D721Med (cell line): ENCODE measurements at places on chromosomes 3 and 15.

GRCh38 chr3:99823723-99824711 lies 6.4 kb downstream of the CMSS1 start:
- DNase-seq = no peak

- no peak for DNase-seq
Measured at GRCh38 chr3:186946756-186947375, 16.5 kb downstream of the ST6GAL1 start.

- DNase-seq = no peak
Measured at GRCh38 chr3:5344707-5345106, 157.2 kb downstream of the EDEM1 start.

DNA sequence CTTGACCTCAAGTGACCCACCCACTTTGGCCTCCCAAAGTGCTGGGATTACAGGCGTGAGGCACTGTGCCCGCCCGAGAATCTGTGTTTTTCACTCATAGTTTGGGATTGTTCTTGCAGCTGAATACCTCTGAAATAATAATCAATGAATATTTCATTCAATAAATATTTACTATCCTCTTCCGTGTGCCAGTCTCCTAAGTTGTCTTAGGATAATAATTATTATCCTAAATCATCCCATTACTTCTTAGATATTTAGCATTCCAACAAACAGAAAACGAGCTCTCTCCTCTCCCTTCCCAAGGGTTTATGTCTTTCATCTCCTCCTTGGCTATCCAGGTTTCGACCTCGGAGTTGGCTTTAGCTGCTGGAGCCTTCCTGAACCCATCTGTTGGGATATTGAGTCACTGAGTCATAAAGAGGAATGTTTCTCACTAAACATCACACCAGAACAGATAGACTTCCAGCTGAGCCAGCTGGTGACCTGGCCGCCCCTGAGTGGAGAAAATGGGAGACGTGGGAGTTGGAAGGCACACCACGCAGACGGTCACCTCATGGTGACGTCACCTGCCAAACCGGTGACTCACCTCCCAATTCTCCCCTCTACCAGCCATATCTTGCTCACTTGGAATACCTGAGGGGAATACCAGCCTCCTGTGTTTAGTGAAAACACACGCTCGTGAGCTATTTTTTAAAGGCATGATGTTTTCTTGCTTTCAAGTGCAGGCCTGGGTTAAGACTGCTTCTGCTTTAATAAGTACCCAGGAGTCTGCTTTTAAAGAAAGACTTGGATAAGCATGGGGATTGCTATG lies 43.9 kb downstream of the BHLHE40 start:
- DNase-seq = no peak

GRCh38 chr3:2029559-2029958 lies 69.1 kb upstream of the CNTN4 start:
- no peak for DNase-seq

GRCh38 chr3:193665370-193665989 lies 72.5 kb downstream of the OPA1 start:
- no peak for DNase-seq

DNA sequence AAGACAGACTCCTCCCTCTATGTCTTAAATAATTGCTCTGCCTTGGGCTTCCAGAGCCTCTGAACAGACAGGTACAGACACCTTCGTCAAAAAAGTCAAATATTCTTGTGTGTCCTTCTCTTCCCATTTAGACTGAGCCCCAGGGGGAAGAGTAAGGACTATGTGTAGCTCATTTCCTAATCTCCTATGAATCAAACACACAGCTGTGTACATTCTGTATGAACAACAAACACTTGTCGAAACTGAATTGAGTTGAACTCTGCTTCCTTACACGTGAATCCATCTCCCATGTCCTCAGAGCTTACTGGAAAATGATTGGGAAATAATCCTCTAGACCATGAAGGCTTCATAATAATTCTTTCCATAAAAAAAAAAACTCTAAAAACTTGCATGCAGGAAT lies 80.8 kb downstream of the MOBP start:
- DNase-seq = no peak

GRCh38 chr3:61724801-61725200 lies 163.4 kb downstream of the PTPRG start:
- DNase-seq = no peak

DNA sequence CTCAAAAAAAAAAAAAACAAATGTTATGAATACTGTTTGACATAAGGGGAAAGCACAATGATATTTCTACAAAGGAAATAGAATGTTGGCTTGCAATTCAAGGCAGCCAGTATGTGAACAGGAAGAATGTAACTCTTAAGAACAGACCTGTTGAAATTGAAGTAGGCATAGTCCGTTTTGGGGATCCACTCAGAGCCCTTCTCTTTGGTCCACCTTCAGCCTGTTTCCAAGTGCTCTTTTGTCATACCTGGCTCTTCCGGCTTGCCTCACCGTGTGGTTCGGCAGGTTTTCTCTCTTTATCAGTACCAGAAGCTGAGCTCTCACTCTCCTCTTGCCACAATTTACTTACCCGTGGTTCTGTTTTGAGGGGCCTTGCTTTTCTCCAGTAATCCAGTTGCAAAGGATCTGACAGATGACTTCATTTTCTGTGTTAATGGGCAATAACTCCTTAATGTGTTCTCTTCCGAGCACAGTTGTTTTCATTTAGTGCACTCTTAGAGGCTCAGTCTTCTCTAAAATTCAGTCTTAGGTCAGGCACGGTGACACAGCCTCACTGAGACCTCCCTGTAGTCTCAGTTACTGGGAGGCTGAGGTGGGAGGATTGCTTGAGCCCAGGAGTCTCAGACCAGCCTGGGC lies 6.7 kb downstream of the ABHD17C start:
- no peak for DNase-seq

GRCh38 chr3:108051005-108051404 lies 39.8 kb downstream of the CD47 start:
- no peak for DNase-seq

- no peak for DNase-seq
Measured at GRCh38 chr3:137714551-137714950, 49.6 kb upstream of the SOX14 start.

DNA sequence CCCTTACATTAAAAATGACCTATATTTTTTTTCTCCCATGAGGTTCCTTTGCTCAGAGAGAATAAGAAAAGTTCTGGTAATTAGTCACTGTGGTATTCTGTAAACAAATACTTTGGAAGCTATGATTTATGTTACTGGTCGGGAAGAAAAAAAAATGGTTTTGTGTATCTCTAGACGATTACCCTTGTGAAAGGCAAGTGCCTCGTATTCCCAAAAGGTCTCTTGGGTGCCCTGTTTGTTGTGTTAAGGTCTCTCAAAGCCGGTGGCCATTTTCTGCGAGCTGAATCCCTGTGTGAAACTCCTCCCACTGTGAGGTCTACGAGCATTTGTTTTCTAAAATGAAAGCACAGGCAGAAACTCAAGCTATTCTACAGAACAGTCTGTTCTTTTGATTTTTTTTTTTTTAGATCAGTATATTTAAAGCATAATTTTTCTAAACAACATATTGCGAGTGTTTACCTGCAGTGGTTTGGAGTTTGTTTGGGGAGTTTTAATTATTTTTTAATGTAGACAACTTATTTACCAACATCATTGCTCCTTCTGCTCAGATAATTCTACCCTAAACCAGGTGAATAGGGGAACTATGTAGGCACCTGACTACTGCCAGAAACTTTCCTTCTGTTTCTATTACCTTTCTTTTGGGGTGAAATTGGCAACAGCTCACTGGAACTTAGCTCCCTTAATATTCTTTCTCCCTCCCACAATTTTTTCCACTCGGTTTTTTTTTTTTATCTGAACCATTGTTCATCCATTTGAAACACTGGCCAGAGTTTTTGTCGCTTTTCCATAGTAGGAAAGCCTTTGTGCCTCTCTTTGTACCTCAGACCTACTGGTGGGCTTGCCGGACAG lies 44.0 kb downstream of the ZBTB38 start:
- DNase-seq = no peak

DNA sequence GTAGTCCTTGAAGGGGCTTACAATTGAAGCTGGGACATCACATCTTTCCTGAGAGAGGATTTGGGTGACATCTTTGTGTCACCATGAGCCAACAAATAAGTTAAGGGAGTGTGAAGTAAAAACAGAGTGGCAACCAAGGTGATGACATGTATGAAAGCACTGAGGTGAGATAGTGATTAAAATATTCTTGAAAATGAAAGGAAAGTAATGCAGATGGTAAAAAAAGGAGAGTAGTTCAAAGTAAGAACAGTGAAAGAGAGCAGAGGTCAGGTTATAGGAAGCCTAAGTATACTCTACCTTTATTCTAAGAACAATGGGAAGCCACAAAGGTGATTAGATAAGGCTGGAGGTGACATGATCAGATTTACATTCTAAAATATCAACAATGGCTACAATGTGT lies 486.1 kb downstream of the DIPK2A start:
- DNase-seq = no peak

- no peak for DNase-seq
Measured at GRCh38 chr15:101181349-101181748, 70.5 kb downstream of the CHSY1 start.

- no peak for DNase-seq
Measured at GRCh38 chr3:122969585-122970469, 57.7 kb downstream of the SEMA5B start.

GRCh38 chr3:143613226-143613625 lies 235.0 kb downstream of the SLC9A9 start:
- DNase-seq = no peak

DNA sequence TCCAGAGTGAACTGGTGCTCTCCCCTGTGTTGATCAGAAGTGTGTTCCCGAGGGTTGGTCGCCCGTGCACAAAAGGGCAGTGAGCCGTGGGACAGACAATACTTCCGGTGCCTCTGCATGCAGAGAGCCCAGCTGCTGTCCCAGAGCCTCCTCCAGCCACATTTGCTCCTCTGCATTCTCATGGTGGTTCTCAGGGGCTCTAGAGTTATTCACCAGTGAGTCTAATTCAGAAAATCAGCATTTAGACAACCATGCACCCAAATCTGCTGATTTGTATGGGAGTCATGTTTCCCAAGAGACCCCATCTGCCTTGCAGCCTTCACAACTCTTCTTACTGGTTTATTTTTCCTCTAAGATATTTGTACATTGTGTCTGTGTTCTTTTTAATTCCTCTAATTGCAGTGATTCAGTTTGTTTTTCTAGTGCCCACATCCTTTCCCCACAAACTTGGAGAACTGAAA lies 107.0 kb upstream of the SPRED1 start:
- DNase-seq = no peak

DNA sequence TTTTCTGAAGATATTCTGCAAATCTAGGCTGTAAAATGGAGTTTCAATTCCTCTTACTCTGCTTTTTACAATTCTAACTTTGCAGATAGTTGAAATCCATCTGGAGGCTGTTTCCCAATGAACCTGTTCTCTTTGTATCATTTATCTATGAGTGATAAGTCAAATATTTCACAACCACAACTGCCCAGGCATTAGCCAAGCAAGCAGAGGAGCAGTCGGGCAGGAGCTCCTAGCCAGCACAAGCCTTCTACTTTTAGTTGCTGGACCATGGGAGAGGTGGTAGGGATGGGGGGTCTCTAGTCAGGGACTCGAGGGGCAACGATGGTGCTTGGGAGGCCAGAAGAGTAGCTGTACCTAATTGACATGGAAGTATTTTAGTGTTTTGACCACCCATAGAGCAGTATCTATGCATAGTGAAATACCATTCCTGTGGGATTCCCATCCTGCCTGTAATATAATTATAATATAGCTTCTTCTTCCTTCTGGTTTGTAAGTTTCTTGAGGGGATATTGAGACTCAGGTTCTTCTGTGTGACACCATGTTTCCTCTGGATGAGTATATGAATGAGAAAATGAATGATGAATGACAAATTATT lies 353.5 kb upstream of the IL12A start:
- DNase-seq = no peak

GRCh38 chr3:70832834-70833205 lies 520.4 kb upstream of the MDFIC2 start:
- no peak for DNase-seq

GRCh38 chr15:73688455-73688854 lies 4.3 kb downstream of the CD276 start:
- no peak for DNase-seq

- DNase-seq = no peak
Measured at GRCh38 chr15:89317186-89317720, 17.4 kb downstream of the POLG start.

GRCh38 chr3:53219895-53220483 lies 35.8 kb downstream of the TKT start:
- peak; percentile 89 for DNase-seq

DNA sequence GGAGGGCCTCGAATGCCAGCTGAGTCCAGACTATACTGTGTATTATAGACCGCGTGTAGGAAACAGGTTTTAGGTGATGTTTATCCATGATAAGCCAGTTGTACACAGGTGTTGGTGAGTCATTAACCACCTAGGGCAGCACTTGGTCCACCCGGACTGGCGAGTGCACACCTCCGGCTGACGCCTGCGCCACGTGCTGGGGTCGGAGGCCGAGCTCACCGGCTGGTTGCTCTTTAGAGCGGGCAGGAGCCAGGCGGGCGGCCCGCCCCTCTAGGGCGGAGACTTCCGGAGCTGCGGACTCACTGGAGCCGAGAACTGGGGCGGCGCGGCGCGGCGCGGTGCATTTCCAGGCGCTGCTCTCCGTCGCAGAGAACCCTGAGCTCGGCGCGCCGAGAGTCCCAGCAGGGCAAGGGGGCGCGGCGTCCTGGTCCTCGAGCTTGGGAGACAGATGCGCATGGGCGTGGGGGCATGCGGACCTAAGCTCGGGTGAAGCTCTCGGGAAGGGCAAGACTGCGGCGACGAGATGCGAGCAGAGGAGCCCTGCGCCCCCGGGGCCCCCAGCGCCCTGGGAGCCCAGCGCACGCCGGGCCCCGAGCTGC lies at the start of gene ESYT3:
ESYT3 (plus strand) TSS at position 341 of the 599 bp plus-strand sequence; CDS start at position 524, 183 bp downstream.
- peak; percentile 44 for DNase-seq

- no peak for DNase-seq
Measured at GRCh38 chr3:107660306-107660976, 137.7 kb downstream of the BBX start.

GRCh38 chr3:196639483-196640296 lies at the start of gene NRROS:
Gene NRROS, plus strand, starts transcription at chr3:196639694. Its CDS starts 14,846 bp downstream, at chr3:196654540.
- DNase-seq = no peak

- DNase-seq = no peak
Measured at GRCh38 chr3:190306513-190307163, 15.6 kb downstream of the CLDN1 start.

DNA sequence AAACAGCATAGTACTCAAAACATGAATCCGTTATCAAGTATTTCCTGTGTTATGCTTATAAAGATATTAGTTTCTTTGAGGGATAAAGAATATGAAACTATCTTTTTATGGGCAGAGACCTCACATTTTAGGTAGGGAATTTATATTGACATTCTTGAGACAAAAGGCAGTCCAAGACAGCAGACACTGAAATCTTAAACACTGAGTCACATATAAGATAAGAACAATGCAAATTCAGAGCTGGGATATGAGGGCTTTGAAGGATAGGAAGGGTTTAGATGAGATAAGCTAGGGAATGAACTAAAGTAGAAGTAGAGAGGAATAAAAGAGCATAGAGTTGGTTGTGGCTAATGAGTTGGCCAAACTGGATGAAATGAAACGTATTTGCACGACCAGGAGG lies 58.4 kb downstream of the ASTE1 start:
- no peak for DNase-seq

- no peak for DNase-seq
Measured at GRCh38 chr3:35638980-35639253, 408 bp upstream of the ARPP21 start.
